ENCODE measurements at places on chromosomes 7 and 10.

GRCh38 chr7:98242934-98243333, 9.1 kb downstream of the TECPR1 start:
- no peak overlapping the region for H3K4me3 ChIP-seq
- H3K36me3 ChIP-seq, result peaks cover 8% of the 10 kb centered on the region
- H3K27ac ChIP-seq, result no peak overlapping the region
- H3K4me1 ChIP-seq, result no peaks in the 10 kb centered on the region
- DNase-seq, result no peak

GRCh38 chr10:128130051-128130450, 3.8 kb upstream of the MKI67 start:
- H3K4me1 ChIP-seq, result peaks cover 12% of the 10 kb centered on the region
- H3K4me3 ChIP-seq, result no peak overlapping the region
- no peak overlapping the region for H3K27ac ChIP-seq
- H3K27me3 ChIP-seq, result peaks cover 9% of the 10 kb centered on the region

GRCh38 chr10:98619446-98619845, 172.7 kb upstream of the HPS1 start:
- no peaks in the 10 kb centered on the region for H3K4me1 ChIP-seq
- no peak overlapping the region for H3K4me3 ChIP-seq
- no peak for DNase-seq
- H3K27ac ChIP-seq, result no peak overlapping the region
- no peaks in the 10 kb centered on the region for H3K36me3 ChIP-seq

- no peak overlapping the region for H3K4me3 ChIP-seq
- no peak overlapping the region for H3K27ac ChIP-seq
- DNase-seq, result no peak
- no peaks in the 10 kb centered on the region for H3K4me1 ChIP-seq
Observed at GRCh38 chr10:93851169-93851568, 42.6 kb upstream of the SLC35G1 start.

DNA sequence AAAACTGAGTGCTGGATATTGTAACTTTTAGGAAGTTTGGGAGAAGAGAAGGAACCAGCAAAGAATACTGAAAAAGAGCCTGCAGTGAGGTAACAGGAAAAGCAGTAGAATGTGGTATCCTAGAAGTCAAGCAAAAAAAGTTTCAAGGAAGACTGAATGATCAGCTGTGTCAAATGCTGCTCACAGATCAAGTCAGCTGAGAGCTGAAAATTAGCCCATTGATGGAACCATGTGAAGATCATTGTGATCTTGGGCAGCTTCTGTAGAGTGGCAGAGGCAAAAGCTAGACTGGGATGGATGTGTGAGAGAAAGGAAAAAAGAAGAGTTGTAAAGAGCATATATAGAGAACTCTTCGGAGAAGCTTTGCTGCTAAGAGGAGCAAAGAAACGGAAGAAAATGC, 315.4 kb upstream of the BMPER start:
- no peak overlapping the region for H3K27ac ChIP-seq
- no peak for DNase-seq
- H3K36me3 ChIP-seq, result no peaks in the 10 kb centered on the region
- H3K27me3 ChIP-seq, result no peaks in the 10 kb centered on the region
- no peaks in the 10 kb centered on the region for H3K4me1 ChIP-seq

DNA sequence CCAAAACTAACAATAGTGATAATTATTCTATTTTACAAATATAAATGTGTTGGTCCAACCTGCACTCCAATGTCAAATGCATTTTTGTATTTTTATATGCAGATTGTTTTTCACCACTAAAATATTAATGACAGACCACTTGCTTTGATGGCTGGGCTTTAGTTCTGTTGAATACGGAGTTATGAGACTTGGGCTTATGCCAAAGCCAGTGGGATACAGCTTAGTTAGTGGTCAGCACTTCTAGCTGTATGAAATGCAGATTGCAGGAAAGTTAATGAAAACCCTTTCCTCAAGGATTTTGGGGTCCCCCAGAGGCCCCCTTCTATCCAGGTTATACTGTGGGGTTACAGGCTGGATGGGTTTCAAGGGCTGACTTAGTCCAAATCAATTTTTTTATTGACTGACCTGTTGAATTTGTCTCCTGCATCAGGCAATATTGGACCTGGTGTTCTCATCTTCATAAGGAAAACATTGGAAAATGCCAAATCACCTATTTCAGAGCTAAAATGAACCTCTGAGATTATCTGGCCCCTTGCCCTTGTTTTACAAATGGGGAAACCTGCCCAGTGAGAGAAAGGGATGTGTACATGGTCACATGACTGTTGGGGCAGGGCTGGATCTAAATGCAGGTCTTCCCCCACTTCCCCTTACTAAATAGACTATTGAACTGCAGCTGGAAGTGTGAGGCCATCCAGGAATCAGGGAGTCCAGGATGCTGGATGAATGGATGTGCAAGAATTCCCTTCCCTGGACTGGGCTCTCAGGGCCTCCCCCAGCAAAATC, 1085.3 kb downstream of the KCNMA1 start:
- no peak overlapping the region for H3K4me3 ChIP-seq
- no peaks in the 10 kb centered on the region for H3K36me3 ChIP-seq
- DNase-seq, result no peak
- H3K27ac ChIP-seq, result no peak overlapping the region
- H3K27me3 ChIP-seq, result no peaks in the 10 kb centered on the region

DNA sequence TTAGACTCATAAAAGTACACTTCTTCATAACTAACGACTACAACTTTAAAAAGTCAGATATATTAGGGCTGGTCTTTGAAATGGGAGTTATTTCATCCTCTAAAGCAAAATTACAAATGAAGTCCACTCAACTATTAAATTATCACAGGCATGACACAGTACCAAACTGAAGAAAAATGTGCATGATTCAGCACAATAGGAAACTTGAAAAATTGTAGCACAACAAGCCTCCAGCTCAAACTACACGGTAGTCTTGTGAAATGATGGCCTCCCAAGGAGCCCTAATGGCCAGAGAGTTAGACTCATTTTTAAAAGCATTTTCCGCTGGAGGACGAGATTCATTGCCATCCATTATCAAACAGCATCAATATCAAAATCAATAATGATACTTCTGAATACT, 76.4 kb downstream of the MAGI2 start:
- H3K36me3 ChIP-seq, result no peaks in the 10 kb centered on the region
- no peak for DNase-seq
- H3K4me3 ChIP-seq, result no peak overlapping the region
- no peak overlapping the region for H3K27ac ChIP-seq
- no peaks in the 10 kb centered on the region for H3K4me1 ChIP-seq

DNA sequence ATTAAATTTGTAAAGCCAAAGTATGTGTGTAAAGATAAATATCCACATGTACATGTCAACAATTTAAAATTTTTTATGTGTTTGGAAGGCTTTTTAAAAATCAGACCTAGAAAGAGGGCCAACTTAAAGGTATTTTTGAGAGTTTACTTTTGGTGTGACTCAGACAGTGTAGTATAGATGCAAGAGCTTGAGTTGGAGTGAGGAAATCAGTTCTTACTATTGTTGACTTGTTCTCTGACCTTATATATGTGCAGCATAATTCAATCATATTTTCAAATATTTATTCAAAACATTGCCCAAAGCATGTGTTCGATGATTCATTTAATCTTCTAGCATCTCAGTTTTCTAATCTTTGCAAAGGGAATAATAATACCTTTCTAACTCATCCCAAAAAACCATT, 243.7 kb upstream of the PRKCQ start:
- H3K27ac ChIP-seq, result no peak overlapping the region
- H3K27me3 ChIP-seq, result no peaks in the 10 kb centered on the region
- H3K36me3 ChIP-seq, result no peaks in the 10 kb centered on the region
- DNase-seq, result no peak

GRCh38 chr7:128861957-128862570, 592 bp upstream of the ATP6V1F start:
- H3K36me3 ChIP-seq, result peaks cover 24% of the 10 kb centered on the region
- peak overlapping the region; percentile 87 for H3K4me3 ChIP-seq
- no peak overlapping the region for H3K27ac ChIP-seq
- peaks cover 47% of the 10 kb centered on the region for H3K4me1 ChIP-seq

- H3K4me1 ChIP-seq, result no peaks in the 10 kb centered on the region
- no peak for DNase-seq
- no peaks in the 10 kb centered on the region for H3K36me3 ChIP-seq
- H3K27ac ChIP-seq, result no peak overlapping the region
- H3K27me3 ChIP-seq, result no peaks in the 10 kb centered on the region
Observed at GRCh38 chr7:106735637-106736036, 74.7 kb upstream of the CCDC71L start.

- peak; percentile 58 for DNase-seq
- H3K27me3 ChIP-seq, result no peaks in the 10 kb centered on the region
- no peaks in the 10 kb centered on the region for H3K4me1 ChIP-seq
- H3K4me3 ChIP-seq, result peak overlapping the region; percentile 84
- peak overlapping the region; percentile 82 for H3K27ac ChIP-seq
Observed at GRCh38 chr10:33334805-33335550, 511 bp upstream of the NRP1 start.

DNA sequence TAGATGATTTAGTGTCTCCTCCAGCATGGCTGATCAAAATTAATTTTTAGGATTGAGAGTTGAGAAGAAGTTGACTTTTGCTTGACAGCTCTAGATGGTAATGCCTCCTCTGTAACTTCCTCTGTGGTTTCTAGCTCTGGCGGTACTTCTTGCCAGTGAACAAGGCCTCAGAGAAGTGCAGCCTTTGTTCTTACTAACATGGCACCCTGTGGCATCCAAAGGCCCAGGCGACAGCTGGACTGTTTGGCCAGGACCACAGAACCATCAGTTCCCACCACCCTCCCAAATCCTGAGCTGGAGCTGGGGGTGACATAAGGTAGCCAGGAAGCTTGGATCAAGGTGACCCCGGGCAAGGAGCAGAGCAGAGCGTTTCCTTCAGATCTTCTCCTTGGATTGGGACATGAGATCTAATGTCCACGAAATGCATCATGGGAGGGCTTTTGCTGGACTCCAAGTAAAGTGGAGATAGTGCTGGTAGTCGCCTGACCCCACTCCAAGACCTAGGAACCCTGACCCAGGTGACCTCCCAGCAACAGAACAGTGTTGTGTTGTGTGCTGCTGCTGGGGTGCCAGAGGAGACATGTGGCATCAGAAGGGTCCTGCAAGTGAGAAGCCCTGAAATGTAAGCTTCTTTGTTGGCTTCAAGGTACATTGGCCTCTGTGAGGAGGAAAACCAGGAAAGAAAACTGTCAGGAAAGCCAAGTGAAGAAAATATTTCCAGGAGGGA, 41.8 kb downstream of the APBB1IP start:
- peak overlapping the region; percentile 13 for H3K27ac ChIP-seq
- no peak for DNase-seq
- no peak overlapping the region for H3K4me3 ChIP-seq
- no peaks in the 10 kb centered on the region for H3K36me3 ChIP-seq

DNA sequence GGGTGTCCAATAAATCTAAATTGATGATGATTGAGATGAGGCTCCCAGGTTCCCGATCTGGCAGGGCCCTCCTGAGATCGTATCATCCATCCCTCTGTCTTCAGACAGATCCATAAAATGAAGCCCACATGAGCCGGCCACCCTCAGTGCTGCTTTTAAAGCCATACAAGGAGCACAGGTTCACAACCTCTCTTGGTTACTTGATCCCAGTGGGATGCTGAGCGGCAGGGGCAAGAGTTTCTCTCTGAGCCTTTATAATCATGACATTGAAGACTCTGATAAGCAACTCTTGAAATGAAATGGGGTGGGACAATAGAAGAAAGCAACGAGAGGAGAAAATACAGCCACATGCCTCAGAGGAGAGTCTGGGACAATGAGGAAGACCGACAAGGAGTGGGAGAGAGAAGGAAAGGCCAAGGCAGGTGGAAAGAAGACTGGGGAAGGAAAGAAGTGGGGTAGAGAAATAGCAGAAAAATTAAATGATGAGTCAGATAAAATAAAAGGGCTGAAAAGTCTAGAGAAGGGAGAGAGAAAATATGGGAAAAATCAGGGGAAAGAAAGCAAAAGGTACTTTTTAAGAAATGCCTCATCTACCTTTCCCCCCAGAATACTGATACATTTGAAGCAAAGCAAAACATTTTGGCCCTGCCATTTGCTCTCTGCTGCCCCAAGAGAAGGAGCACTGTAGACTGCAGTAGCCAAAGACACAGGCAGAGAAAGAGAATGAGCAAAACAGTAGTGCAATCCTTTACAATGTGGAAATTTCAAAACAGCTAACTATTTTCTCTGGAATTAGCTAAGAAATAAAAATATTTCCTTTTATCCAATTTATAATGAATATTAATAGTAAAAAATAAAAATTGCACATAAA, 14.6 kb downstream of the GBX1 start:
- H3K36me3 ChIP-seq, result no peaks in the 10 kb centered on the region
- peaks cover 79% of the 10 kb centered on the region for H3K27me3 ChIP-seq
- H3K4me1 ChIP-seq, result no peaks in the 10 kb centered on the region
- no peak overlapping the region for H3K4me3 ChIP-seq
- no peak overlapping the region for H3K27ac ChIP-seq

- no peak overlapping the region for H3K27ac ChIP-seq
- no peaks in the 10 kb centered on the region for H3K36me3 ChIP-seq
- no peak overlapping the region for H3K4me3 ChIP-seq
Observed at GRCh38 chr7:131525820-131526219, 30.6 kb downstream of the PODXL start.

DNA sequence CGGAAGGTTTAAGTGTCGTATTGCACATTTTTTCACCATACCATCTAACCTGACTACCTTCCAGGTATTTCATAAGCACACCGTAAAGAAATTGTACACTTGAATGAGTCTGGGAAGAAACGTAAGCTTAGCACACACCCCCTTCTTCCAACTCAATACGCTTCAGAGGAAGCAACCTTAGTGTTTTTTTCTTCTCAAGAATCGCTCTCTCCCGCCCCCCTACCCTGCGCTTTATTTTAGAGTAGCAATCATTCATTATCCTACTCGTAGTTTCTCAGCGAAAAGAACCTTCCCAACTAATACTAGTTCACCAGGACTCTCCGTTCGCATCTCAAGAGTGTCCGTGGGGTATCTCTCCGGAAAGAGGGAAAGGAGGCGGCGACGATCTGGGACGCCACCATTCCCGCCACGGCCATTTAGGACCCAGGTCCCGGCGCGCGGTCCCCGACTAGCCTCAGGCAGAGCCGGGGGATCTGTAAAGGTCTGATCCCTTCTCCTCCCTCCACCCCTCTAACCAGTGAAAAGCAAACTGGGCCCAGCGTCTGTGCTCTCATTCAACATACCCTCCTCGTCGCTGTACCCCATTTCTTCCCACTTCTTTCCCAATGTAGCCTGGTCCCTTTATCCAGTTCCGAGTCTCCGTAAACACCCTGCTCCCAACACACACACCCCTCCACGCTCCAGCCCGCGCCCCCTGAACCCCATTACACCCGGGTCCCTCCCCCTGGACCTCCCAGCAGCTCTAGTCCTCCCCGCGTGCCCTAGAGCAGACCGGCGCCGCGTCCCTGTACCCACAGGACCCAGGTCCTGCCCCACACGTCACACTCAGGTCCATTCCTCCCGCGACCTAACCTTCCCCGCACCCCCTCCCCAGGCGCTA, 16.0 kb downstream of the MYOZ1 start:
- H3K4me1 ChIP-seq, result no peaks in the 10 kb centered on the region
- peak overlapping the region; percentile 96 for H3K4me3 ChIP-seq
- H3K36me3 ChIP-seq, result no peaks in the 10 kb centered on the region
- no peak for DNase-seq
